ENCODE measurements at places on chromosomes 16 and 17.
A peak's percentile ranks its signal among the peaks of the same experiment; 100 is the strongest.

- no peak for DNase-seq
Measured at GRCh38 chr16:53741546-53741945, 37.6 kb downstream of the FTO start.

GRCh38 chr17:49676276-49676868, 1.5 kb downstream of the SPOP start:
- DNase-seq: no peak

DNA sequence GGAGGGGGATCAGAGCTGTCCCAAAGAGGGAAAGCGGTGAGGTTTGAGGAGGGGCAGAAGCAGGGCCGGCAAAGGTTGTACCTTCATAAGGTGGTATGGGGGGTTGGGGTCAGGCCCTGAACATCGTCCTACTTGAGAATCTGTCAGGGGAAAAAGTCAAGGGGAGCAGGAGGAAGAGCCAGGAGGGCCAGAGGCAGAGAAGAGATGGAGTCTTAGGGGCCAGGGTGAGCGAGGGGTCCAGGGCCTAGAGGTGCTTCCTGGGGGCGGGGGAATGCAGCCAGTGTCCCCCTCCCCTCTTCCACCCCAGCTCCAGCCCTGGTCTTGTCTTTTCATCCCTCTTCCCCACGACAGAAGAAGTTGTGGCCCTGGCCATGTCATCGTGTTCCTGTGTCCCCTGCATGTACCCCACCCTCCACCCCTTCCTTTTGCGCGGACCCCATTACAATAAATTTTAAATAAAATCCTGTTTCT, 1.3 kb upstream of the PRRT2 start:
- DNase-seq: no peak

- no peak for DNase-seq
Measured at GRCh38 chr17:19386051-19386929, 700 bp downstream of the MFAP4 start.

- no peak for DNase-seq
Measured at GRCh38 chr16:88640039-88640495, 1.7 kb downstream of the IL17C start.

- no peak for DNase-seq
Measured at GRCh38 chr17:21034340-21035235, 8.2 kb downstream of the USP22 start.

DNA sequence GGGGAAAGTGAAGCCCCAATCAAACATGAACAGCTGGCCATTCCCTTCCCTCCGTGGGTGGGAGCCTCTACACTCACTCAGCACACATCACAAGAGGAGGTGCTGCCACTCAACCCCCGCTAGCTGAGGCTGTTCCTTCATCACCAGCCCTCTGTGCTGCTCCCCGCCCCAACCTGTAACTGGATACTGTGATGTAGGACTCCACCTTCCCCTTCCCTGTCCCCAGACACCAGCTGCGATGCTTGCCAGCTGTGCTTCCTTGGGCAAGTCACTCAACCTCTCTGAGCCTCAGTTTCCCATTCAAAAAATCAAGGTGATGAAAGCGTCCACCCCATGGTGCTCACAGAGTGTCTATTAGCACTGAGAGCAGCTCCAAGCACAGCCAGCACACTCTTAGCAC, 273.2 kb downstream of the MRTFB start:
- DNase-seq: no peak

DNA sequence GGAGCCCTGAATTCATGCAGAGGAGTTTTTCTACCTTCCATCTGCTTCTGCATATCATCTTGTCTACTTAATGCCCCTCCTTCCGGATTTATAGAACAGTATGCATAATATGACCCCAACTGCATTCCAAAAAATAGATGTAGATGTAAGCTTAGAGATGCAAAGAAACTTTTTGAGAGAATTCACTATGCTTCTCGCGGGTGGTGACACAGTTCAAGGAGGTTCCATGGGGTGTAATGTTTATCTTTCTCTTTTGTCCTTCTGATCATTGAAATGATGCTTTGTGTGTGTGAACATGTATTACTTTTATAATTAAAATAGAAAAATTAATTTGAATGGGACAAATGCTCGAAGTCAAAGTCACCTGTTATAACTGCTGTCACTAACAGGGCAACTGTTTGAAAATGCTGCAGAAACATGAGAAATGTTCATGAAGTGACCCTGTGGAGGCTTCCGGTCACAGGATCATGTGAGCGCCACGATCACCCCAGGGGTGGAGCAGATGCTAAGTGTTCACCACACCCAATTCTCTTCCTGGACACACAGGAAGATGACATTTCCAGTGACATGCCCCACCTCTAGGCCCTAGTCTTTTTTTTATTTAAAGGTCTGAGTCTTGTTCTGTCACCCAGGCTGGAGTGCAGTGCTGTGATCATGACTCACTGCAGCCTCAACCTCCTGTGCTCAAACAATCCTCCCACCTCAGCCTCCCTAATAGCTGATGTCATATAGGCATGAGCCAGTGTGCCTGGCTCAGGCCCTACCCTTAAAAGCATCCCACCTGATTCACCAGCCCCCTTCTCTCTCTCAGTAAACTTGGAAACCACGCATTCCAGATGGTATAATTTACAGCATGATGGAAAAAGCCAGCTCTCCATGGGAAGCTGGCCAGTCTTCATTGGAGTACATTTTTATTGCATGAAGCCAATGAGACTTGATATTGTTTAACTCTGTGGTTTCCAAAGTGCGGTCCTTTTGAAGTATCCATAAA, 21.0 kb upstream of the AGRP start:
- peak; percentile 34 for DNase-seq

DNA sequence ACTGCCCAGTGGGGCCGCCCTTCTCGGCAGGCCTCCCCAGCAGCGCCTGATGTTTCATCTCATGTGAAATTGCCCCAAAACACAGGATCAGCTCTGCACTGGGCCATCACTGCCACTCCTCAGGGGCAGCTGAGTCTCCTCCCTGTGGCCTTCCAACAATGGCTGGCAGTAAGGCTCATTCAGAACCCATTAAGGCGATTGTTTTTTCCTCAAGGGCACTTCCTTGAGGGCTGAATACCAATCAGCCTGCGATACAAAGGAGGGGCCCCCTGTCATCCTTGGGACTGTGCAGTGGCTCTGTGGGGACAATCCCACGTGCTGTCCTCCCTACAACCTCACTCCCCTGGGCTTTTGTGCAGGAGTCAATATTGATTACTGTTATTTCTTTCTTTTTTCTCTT, 47.5 kb downstream of the XYLT1 start:
- DNase-seq: no peak

- peak; percentile 70 for DNase-seq
Measured at GRCh38 chr17:74864866-74865395, 5.2 kb upstream of the GRIN2C start.

DNA sequence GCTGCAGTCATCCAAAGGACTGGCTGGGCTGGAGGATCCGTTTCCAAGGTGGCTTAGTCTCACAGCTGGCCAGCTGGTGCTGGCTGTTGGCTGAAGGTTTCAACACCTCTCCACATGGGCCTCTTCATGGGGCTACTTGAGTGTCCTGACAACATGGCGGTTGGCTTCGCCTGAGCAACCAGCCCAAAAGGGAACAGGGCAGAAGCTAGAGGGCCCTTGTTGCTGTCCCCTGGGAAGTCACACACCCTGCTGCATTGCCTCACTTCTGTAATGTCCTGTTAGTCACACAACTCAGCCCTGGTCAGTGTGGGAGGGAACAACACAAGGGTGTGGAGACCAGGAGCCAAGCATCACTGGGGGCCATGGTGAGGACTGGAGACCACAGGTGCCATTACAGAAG, 36.6 kb downstream of the C16orf78 start:
- DNase-seq: no peak

DNA sequence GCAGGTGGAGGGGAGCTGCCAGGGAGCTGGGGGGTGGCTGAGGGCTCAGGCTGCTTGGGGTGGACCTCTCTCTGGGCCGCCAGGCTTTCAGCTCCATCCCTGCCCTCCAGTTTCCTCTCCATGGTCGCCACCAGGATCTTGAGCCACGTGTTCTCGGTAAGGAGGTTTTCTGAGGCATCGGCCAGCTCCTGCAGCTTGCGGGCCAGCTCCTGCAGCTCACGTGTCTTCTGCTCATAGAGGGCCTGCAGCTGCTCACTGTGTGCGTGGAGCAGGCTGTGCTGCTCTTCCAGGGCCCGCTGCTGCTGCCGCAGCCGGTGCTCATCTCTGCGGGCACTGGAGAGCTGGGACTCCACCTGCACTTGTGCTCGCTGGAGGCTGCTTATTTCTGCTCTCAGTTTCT, 11.0 kb downstream of the SNN start:
- DNase-seq: no peak

All from activated CD4-positive, alpha-beta T cell treated with anti-CD3 and anti-CD28 coated beads, Interleukin-2, amount 50 U/mL, for 1 hour (primary cell).